ENCODE measurements at places on chromosomes 3 and 15.

DNA sequence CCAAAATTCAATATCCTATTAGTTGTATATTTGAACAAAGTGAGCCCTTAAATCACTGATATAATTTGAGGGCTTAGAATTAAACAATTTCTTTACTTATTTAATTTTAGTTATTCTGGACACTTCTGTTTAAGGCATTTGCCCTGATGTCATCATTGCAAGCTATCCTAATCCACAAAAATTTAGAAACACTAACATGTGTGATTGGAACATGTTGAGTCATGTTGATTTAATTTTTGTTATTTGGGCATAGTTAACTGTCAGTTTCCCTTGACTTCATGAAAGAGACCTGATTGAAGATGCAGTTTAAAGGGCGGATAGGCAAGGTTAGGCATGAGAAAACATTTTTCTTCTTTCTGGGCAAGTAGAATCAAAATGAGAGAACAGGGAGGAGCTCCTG is 682.6 kb downstream of the ROBO1 start:
- no peak for DNase-seq

DNA sequence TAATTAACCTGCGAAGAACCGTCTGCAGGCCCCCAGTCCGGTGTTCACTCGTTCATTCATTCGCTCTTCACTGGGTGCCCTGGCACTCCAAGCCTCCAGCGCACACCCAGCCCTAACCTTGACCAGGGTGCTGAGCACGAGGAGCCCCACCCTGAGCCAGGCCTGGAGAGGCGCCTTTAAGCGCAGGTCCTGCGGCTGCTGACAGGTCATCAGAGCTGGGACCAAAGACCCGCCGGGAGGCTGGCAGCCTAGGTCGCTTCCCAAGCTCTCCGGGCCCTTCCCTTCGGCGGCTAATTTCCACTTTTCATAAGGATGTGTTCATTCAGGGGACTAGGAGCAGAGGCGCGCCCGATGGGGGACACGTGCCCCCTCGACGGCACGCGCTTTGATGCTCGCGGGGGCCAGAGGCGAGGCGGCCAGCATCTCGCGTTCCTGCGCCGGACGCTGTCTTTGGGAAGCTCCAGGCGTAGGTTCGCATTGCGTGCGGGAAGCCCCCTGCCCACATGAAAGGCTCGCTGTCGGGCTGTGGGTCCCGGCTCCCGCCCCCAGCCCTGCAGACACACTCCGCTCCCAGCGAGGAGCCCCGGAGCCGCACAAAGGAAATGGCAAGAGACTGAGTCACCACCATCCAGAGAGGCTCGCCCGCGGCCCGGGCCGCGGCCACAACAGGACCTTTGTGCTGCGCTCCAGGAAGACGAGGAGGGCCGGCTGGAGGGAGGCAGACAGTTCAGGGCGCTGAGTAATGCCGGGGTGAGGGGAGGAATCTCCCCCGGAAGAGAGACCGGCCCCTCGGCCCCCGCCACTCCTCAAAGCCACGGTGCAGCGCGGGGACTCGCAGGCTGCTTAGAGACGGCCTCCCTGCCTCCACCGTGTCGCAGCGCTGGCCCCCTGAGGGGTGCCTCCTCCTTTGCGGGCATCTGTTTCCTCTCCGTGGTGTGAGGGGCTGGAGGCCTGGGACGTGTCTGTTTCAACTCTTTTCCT is 266.4 kb upstream of the HES1 start:
- DNase-seq = no peak

GRCh38 chr15:75943713-75944215 is 40.1 kb downstream of the FBXO22 start:
- no peak for DNase-seq

GRCh38 chr3:97610626-97611025 is 153.9 kb upstream of the ARL6 start:
- no peak for DNase-seq

GRCh38 chr3:52600258-52600657 is 63.9 kb downstream of the UQCC5 start:
- no peak for DNase-seq

GRCh38 chr3:197068077-197068476 is 38.5 kb upstream of the MELTF start:
- no peak for DNase-seq

GRCh38 chr3:188164248-188164687 is 10.3 kb downstream of the LPP start:
- no peak for DNase-seq

GRCh38 chr15:45715528-45715927 is 80.7 kb downstream of the SQOR start:
- DNase-seq = no peak

DNA sequence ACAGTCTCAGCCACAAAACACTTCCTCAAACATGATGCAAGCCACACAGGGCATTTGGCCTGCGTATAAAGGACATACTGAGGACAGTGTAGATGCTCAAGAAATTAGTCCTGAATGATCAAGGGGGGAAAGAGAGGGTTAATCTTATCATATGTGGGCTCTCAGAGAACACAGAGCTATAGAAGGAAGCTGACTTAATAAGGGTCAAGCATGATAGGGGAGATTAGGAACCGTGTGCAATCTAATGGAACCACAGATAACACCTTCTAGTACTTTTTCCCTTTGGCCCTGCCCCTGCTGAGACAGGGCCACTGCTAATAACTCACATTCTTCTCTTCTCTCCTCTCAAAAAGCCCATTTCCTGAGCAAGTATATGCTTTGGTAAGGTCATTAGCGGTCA is 114.1 kb upstream of the ADAMTS9 start:
- no peak for DNase-seq

GRCh38 chr3:50167069-50167840 is 12.1 kb downstream of the SEMA3F start:
- no peak for DNase-seq

GRCh38 chr3:44554626-44555592 is at the start of gene ZKSCAN7:
Gene ZKSCAN7, plus strand, starts transcription at chr3:44555193. Its CDS starts 1,855 bp downstream, at chr3:44557048.
- DNase-seq = peak; percentile 57

DNA sequence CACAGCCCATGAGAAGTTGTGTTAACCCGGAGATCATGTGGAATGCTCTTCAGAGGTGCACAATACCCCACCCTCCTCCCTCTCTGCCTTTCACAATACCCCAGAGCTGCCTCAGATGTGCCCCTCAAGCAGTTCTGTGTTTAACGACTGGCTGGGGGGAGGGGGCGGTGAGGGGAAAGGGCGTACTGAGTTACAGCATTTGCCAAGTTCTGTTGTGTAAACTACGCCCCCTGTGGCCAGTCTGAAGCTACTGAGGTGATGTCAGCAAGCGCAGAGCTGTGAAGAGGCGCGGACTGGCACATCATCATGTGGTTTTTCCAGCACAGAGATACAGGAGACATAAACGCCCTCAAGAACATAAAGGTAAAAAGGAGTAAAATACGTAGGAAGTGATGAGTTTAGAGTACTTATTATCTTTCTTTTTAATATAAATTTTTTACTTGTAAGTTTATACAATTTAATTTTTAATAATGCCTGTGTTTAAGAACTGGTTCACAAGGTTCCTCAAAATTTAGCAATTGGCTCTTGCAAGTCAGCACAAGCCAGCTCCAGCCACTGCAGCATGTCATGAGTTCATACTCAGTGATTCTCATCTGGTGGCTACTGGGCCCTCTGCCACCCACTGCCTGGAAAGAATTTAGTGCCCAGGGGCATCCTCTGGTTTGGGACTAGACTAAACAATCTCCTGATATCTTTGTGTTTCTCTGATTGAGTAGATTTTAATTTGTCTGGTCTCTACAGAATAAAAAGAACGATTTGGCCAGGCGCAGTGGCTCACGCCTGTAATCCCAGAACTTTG is 1.7 kb downstream of the EPB42 start:
- DNase-seq = no peak

DNA sequence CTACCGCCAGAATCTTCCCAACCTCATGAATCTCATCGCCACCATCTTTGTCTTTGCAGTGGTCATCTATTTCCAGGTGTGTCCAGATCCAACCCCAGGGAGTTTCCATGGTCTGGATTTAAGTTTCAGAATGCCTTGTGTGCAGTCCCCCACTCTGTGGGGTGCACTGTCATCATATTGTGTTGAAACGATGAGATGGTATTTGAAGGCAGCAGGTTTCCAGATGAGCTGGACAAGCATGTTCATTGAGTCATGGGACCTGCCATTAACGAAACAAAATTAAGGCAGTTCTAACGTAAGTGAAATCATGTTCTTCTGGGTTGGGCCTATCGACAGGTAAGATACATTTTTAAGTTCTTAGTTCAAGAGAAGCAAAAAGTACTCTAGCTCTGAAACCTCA is 12.7 kb downstream of the SEC61A1 start:
- DNase-seq = no peak

DNA sequence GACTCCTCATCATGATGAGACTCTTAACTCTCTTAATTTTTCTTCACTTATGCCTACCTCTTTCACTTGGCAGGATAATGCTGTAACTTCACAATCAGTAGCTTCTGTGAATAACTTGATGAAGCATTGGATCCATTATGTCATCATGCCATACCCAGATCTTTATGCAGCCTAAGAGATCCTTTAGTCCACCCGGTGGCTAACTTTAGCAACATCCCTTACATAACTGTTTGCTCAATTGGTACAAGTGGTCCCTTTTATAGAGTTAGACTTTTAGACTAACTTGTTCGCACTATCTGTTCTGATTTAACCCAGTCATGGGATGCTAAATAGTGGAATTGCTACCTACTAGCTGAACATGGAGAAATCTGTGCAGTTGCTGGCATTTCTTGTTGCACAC is 184.5 kb downstream of the USP13 start:
- no peak for DNase-seq

GRCh38 chr3:129317848-129318247 is 39.2 kb downstream of the HMCES start:
- no peak for DNase-seq

DNA sequence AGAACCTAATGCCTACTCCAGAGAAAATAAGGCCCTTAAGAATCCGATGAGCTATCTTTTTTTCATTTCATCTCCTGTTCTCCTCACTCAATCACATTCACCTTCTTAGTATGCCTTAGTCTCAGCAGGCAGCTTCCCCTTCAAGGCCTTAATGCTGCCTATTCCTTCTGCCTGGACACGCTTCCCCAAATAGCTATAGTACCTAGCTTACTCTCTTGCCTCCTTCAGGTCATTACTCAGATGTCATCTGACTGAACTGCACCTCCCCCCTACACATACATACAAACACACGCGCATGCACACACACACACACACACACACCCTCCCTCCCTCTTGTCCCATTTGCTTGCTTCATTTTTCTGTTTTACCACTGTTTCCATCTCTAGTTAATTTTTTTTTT is 191.5 kb upstream of the MLF1 start:
- no peak for DNase-seq

- no peak for DNase-seq
Observed at GRCh38 chr15:89143503-89144162, 55.4 kb downstream of the ABHD2 start.

GRCh38 chr3:188353426-188353825 is 199.5 kb downstream of the LPP start:
- no peak for DNase-seq

DNA sequence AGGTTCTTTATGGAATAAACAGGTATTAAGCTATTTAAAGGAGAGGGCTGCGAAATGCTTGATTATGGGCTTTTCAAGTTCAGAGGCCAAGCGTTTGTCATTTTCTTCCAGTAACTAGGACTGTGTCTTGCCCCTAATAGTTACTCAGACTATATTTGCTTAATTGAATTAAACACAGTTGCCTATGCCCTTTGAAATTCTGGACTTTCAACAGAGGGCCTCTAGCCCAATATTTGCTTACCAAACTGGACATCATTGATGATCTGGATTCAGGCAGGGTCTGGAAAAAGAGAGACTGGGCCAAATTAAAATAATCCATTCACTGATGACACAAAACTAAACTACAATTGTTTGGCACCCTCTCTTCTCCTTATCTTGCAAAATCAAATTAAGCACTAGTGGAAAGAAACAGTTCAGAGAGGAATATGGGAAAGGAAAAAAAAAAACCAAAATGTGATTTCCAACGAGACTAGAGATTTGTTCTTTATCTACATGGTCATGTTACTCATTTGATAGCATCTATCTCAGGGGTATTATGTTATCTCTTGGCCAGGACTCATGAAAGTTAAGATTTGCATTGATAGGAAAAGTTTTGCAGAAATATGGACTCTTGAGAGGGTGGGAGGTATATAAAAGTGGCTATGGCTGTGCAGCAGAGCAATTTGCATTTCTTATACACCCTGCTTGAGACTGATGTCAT is 75.1 kb upstream of the TSEN2 start:
- DNase-seq = no peak

DNA sequence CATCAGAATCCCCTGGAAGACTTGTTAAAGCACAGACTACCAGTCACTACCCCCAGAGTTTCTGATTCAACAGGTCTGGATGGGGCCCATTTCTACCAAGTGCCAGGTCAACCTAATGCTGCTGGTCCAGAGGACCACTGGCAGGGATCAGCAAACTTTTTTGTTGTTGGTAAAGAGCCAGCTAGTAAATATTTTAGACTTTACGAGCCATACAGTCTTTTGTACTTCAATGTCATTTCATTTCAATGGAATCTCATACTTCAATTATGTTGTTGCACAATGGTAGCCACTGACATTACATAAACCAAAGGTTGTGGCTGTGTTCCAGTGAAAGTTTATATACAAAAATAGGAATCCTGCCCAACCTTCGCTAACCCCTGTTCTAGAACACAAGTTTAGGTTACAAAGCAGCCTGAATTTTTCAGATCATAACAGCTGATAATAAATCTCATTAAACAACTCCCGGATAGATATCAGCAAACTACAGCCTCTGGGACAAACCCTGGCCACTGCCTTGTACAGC is 28.7 kb downstream of the ULK4 start:
- no peak for DNase-seq

DNA sequence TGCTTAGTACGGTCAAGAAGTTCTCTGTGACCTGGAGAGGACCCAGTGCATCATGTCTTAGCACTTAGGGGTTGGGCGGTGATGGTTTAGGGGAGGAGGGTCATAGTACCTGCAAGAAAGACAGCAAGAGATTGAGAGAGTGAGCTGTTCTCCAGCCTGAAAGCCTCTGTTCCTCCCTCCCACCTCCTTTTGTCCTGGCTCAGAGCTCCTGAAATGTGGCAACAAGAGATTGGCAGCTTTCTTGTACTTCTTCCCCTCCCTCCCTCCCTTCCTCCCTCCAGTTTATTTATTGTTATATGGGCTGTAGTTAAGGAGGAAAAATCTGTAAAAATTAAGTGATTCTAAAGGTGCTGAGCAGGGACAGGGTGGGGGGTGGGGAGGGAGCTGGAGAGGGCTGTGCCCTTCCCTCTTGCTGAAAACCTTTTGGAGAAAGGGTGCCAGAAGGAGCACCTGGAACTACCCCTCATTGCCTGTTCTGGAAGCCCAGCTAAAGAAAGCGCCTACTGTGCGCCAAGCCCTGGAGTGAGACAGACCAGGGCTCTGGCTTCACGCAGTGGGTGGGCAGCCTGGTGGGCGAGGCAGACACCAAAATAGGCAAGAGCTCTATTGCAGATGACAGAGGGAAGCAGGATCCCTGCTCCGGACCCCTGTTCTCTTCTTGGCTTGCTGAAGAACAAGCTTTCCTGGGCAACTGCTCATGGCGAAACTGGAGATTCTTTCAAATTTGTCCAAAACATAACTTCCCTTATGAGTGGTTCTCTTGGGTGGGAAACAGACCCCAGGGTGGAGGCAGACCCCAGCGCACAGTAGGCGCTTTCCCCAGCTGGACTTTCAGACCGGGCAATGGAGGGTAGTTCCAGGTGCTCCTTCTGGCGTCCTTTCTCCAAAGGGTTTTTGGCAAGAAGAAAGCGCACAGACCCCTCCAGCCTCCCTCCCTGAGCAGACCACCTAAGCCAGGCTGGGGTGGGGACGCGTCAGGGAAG is 35.6 kb downstream of the LINGO1 start:
- no peak for DNase-seq
